ENCODE measurements at places on chromosomes 2 and 18.
A peak's percentile ranks its signal among the peaks of the same experiment; 100 is the strongest.

- DNase-seq = no peak
Observed at GRCh38 chr2:21095178-21095577, 28.6 kb upstream of the TDRD15 start.

DNA sequence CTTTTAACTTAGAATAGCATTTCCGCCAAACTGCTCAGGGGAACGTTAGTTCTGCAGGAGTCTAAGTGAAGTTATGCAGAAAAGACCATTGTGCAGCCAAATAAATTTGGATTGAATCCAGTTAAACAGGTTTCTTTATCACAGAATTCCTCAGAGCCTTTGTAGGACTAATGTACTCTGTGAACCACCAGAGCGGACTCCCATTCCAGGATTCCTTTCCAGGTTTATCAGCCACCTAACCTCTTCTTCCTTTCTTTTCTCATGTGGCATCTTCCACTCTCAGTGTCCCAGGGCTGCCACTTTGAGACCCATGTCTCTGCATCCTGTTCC lies 350.4 kb downstream of the TSN start:
- DNase-seq = no peak

DNA sequence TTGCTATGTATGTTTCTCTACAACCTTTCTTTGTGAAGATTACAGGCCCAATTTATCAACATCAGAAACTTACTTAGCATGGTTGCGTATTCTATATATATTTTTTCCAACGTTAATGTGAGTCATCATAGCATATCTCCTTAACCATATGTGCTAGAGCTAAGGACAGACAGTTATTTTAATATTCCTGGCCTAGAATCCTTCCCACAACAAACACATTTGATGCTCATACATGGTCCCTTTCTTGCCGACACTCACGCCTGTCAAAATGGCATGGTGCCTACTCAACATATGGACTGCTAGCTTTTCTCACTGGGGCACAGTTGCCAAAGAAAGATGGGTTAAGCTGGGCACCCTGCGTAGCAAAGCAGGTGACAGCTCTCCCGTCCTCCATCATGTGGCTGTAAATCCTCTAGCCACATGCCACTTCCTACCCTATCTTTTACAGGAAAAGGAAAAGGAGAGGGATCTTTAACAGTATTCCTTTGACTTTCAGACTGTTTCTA lies 75.2 kb upstream of the GALNT5 start:
- DNase-seq = no peak

GRCh38 chr2:119338826-119339561 lies 27.6 kb downstream of the C2orf76 start:
- peak; percentile 77 for DNase-seq

- no peak for DNase-seq
Observed at GRCh38 chr2:41207578-41207977, 755.7 kb upstream of the SLC8A1 start.

GRCh38 chr2:8028036-8028435 lies 653.8 kb upstream of the ID2 start:
- no peak for DNase-seq

- DNase-seq = no peak
Observed at GRCh38 chr2:233311241-233311926, 3.8 kb downstream of the SAG start.

DNA sequence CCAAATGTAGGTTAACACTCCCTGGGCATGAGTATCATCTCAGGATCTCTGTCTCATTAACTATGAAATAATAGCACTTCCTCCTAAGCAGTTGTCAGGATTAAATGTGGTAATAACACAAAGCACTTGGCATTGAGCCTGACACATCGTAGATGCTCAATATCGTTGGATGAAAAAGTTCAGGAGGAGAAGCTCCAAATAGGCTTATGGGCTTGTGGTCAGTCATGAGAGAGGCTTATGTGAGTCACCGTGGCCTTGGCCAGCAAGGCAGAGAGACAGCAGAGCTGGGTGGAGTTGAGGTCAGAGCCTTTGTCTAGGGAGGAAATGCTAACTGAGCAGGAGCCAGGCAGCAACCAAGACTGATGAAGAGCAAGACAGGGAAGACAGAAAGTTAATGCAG lies 68.3 kb upstream of the PPM1B start:
- no peak for DNase-seq

DNA sequence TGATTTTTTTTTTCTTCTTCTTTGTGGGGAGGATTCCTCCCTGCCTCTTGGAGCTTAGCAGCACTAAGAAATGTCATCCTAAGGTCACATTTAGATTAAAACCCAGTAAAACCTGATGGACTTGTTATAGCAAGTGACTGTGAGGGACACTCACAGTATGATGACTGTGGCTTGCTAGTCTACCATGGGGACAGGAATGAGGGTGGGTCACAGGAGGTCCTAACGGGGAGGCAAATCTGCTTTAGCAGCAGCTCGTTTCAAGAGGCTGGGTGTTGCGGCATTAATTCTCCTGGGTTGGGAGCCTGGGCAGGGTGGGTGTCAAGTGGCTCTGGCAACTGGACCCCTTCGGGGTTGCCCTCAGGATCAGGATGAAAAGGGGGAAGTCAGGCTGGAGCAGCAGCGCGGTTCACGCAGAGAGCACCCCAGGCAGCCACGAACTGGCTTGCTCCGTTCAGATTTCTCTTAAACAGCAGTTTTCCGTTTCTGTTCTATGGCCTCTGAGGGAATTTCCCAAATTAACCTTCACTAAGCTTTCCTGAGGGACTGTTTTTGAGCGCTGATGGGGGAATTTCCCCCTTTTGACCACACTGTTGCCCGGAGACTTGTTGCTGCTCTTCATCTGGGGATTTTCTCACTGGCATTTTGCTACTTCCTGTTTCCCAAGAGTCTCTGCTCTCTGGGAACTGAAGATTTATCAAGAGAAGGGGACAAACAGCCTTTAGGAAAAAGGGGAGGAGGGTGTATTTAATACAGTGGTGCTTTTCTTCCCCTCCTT lies 59.8 kb upstream of the PELI1 start:
- peak; percentile 66 for DNase-seq

DNA sequence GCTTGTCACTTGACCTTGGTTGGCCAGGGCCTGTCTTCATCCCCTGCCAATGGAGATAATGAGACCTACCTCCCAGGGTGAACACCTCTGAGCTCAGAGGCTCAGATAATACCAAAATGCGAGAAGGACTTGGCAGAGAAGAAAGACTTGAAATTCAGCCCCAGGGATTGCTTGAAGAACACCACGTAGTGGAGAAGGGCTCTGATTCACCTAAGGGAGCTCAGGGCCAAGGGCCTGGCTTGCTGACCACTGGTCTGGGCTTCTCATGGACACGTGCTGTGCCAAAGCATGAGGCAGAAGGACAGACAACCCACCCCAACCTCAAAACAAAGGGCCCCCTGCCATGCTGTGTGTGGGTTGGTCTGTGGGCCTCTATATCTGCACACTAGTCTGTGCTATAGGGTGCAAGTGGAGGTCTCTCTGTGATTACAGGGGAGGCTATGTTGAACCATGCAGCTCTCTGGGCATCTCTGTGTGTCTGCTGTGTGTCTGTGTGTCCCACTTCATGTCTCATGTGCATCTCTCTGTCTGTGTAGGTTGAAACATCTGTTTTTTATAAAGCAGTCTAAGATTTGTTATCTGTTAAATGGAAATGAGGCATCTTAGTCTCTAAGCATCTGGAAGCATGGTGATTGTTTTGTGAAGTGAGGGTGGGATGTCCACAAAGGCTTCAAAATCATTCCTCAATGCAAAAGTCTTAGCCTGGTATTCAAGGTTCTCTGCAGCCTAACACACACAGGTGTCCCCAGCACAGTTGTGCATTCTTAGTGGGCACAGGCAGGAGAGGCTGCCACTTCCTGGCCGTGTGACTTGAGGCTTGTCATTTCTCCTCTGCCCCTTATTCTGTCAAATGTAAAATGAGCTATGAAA lies 61.0 kb upstream of the EPAS1 start:
- DNase-seq = no peak

DNA sequence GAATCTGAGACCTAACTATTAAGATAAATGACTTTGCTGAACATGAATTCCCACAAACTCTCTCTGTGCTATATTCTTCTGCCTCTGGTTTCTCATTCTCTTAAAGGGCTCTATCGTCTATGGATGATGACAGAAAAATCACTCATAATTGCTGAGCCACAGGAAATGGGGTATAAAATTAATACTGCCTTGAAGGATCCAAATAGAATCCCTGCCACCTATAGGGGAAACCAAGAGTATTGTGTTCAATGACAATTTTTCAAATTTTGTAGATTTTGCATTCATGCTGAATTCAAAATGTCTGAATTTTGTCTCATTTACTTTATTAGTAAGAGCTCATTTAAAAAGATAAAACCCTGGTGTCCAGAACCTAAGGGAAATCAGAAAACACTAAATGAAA lies 235.8 kb downstream of the RBM43 start:
- no peak for DNase-seq

- no peak for DNase-seq
Observed at GRCh38 chr18:25253136-25253535, 98.8 kb downstream of the ZNF521 start.

- DNase-seq = no peak
Observed at GRCh38 chr2:190410166-190410565, 2.0 kb downstream of the MFSD6 start.

DNA sequence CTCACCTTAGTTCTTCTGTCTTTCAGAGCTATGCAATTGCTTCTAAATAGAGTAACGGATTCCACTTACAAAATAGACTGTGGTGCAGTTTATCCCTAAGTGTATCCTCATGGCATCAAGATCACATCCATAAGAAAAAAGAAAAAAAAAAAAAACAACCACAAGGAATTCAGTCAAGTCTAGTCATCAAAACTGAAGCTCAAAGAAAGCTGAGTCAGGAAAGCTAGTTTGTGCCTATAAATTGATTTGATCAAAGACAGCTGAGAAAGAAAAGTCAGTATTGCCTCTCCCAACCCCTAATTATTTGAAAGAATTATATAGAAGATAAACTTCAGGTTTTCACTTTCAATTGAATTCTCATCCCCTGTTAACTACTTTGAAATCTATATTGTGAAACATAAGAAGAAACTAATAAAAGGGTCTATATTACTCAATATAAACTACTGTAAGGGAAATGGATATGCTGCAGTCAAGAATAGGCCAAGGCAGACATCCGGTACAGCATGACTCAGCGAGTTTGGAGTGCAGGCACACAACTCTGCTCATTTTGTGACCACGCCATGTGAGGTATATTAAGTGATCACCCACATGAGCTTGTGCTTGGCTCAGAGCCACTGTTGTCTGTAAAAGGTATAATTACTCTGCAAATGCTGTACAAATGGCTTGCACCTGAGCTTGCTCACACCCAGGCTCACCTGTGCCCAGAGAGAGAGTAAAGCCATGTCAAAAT lies 568.1 kb upstream of the CRIM1 start:
- DNase-seq = no peak

- DNase-seq = no peak
Observed at GRCh38 chr2:75186821-75187220, 12.5 kb downstream of the TACR1 start.

DNA sequence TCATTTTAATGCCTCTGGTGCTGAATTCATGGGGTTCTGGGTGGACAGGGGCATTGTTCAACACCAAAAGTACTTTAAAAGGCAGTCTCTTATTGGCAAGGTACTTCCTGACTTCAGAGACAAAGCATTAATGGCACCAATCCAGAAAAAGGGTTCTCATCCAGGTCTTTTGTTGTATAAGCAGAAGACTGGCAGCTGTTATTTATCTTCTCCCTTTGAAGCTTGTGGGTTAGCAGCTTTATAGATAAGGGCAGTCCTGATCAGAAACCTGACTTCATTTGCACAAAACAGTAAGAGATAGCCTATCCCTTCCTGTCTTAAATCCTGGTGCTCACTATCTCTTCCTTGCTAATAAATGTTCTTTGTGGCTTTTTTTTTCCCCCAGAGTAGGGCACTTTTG lies 68.8 kb downstream of the VPS54 start:
- DNase-seq = no peak

DNA sequence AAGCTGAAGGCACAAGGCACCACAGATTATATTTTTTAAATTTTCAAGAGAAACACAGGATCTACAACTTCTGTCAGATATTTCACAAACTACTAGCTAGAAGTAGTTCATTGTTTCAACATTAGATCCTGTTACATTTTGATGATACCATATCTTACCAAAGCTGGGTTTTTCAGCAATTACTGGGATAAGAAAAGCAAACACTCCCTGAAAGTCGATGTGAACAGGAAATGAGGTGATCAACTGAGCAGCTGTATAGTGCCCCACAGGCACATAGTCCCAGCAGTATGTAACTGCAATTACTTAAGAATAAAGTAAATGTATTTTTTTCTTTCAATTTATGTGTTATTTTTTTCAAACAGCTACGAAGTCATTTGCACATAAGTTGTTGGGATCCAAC lies 103.5 kb downstream of the DNER start:
- no peak for DNase-seq

- no peak for DNase-seq
Observed at GRCh38 chr2:127535422-127535901, at the start of gene MYO7B. MYO7B (plus strand) TSS chr2:127535683; CDS start chr2:127559723, 24,040 bp downstream.

DNA sequence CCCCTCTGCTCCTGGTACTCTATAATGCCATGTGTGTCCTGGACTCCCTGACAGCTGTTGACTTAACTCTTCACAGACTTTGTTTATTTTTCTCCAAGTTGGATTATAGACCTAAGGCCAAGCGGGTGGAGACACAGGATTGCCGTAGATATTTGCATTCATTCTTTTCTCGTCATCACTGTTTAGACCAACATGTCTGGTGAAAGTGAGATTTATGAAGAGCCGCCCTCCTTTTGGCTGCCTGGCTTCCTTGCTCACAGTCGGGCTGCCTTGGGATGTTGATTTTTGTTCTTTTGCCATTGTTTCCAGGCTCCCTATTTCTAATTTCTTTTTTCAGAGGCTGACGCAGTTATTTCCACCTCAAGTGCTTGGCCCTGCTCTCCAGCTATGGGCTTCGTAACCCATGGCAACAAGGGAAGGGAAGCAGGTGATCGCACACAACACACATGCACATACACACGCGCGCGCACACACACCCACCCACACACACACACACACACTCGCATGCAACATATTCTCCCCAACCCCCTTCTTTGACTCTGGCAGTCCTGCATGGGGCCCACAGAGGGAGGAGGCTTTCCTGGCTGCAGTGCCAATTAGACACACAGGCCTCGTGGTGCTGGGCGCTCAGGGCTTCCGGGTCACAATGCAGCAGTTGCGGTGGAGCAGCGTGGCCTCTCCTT lies 296.5 kb downstream of the MTX2 start:
- DNase-seq = no peak

- no peak for DNase-seq
Observed at GRCh38 chr2:57821088-57821487, 225.5 kb upstream of the VRK2 start.

- no peak for DNase-seq
Observed at GRCh38 chr2:73009177-73009839, 62.2 kb downstream of the SFXN5 start.

GRCh38 chr2:202015471-202015870 lies 18.2 kb upstream of the FZD7 start:
- DNase-seq = no peak

All from upper lobe of right lung (tissue), 1 donor.